Lower leg skin (tissue), 4 donors: ENCODE measurements at places on chromosomes 11 and 22. TPM values are rescaled to one million over a fixed set of nuclear protein-coding genes. Genes with fewer than 3 reads are reported as not detected.

Gene OR2AG2
- total RNA-seq: not detected

Gene LMNTD2
- 20.4 TPM for total RNA-seq

Gene CRYBB1
- not detected for total RNA-seq

Gene MRGPRX3
- not detected for total RNA-seq

Gene NFAM1
- 1.3 TPM for total RNA-seq

Gene CCDC116
- total RNA-seq: 0.49 TPM

Gene GAS2
- total RNA-seq: 0.54 TPM

Gene IGF2
- 14.7 TPM for total RNA-seq

Gene TUBA8
- 4.7 TPM for total RNA-seq

Gene KRTAP5-10
- total RNA-seq: not detected

Gene GRM5
- total RNA-seq: not detected

Gene CBLIF
- not detected for total RNA-seq

Gene KCNQ1
- total RNA-seq: 2.1 TPM

Gene OR52I2
- not detected for total RNA-seq

Gene SAC3D1
- total RNA-seq: 15.1 TPM
